ENCODE measurements at places on chromosomes 4 and X.

DNA sequence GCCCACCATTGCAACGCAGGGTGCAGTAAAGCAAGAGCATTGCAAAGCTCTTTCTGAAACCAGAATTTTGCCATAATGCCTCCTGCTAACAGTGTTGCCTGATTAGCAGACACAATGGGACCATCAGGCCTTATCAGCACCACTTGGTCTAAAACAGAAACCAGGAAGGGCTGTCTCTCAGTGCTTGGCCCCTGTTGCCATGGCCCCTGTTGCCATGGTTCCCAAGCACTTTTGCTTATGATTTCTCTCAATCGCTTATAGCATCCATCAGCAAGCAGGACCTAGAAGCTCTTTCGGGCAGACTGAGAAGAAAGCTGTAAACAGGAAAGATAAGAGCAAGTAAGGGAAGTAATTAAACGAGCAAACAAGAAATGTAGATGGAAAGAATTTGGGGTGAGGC, 36.8 kb downstream of the RTL5 start:
- no peak for DNase-seq

DNA sequence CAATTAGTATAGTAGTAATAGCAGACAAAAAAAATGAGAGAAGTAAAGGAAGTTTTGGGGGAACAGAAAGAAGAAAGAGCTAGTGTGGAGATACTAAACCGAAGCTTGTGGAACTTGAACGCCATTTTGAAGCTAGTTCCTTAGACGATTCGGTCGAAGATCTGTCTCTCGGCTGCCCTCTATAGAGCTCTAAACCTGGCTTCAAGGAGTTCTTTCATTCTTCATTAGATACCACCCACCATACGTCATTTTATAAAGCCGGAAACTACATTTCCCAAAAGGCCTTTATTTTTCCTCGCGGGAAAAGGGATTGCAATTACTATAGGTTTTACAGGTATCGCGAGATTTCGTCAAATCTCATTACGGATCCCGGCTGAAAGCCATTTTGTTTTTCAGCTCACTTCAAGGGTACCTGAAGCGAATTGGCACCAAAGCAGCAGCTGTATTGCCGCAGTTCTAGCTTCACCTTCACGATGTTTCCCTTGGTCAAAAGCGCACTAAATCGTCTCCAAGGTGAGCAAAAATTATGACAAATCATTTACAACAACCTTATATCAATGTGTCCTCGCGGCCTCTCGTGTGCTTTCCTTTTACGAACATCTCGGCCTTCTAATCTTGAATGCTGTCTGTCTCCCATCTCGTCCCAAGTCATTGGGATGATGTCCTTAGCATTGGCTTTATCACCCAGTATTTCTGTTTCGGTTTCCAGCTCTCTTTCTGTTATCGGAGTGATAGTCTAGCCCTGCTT, at the start of gene COX7B:
Gene COX7B, plus strand, starts transcription at position 388 of the 748 bp plus-strand sequence. Its CDS starts 86 bp downstream, at position 474.
- peak; percentile 91 for DNase-seq

DNA sequence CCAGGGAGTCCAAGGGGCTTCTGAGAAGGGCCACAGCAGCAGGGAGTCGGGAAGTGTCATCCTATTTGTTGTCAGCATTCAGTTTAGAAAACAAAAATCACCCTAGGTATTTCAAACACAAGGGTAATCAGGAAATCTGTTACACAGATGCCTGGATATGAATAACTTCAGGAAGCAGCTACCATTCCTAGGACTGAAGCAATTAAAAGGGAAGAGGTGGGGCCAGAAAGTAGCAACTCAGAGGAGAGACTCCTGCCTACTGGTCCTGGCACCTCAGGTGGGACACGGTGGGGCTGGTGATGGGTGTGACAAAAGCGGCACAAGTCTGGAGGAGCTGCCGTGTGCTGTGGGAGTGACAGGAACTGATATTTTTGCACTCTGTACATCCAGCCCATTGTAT, 107.9 kb downstream of the PDGFRA start:
- DNase-seq, result no peak

DNA sequence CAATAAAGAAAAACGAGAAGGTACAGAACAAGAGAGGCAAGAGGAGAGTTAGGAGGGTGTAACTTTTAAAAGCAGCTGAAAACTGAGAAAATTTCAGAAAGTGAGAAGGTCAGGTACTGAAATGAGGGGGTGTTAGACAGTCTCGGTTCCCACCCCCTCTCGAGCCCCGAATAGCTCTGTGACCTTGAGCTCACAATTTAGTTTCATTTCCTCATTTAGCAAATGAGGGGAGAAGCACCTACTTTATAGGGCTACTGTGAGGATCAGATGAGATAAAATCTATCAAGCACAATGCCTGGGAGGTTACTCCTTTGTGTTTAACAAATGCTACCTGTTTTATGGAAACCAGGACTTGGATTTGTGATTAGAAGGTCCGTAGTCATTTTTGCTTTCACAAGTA, 4.9 kb downstream of the UGT8 start:
- no peak for DNase-seq

DNA sequence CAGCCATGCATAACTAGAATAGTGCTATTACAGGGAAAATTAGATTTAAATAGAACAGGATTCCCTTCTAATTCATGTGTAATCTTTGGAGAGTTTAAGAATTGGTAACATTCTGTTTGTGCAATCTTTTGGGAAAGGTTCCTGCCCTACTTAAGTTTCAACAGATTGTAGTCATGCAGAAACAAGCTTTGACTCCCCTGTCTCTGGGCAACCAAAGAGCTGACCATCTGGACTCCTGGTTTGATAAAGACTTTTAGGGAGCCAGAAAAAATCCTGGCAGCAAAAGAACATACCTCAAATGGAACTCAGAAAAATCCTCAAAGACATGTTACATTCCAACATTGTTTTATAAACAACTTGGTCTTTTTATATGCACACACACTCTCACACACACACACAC, 191.1 kb upstream of the NEIL3 start:
- DNase-seq, result peak; percentile 97

DNA sequence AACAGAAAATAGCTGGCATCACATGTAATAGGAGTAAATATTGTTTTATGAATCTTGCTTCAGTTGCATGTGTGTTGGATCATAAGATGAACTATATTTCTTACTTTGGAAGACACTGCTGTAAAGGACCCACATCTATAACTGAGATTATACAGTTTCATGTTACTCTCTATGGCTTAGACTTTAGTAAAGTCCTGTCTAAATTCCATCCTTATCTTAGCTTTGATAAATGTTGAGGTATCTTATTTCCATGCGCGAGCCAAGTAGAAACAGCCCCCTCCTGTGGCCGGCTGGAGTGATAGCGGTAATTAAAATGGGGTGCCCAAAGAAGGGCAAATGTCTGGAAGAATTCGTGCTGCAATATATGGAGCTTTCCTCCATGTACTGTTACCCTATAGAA, 43.0 kb downstream of the CCDC158 start:
- no peak for DNase-seq

DNA sequence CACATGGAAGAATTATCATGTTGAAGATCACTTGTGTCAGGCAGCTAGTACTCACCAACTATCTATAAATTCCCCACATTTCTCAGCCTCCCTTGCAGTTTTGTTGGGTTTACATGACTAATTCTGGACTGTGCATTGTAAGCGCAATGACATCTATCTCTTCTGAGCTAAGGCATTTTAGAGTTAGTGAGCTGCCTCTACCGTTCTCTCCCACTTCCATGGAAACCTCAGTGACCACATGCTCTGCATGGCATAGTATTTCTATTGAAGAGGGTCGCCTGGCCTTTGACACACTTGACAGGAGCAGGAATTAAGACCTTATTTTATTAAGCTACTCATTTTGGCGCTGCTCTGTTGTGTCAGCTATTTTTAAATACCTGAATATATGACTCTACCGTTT, 67.5 kb upstream of the NPY2R start:
- DNase-seq, result no peak

- no peak for DNase-seq
Observed at GRCh38 chr4:40492691-40493090, 137.0 kb downstream of the RBM47 start.

DNA sequence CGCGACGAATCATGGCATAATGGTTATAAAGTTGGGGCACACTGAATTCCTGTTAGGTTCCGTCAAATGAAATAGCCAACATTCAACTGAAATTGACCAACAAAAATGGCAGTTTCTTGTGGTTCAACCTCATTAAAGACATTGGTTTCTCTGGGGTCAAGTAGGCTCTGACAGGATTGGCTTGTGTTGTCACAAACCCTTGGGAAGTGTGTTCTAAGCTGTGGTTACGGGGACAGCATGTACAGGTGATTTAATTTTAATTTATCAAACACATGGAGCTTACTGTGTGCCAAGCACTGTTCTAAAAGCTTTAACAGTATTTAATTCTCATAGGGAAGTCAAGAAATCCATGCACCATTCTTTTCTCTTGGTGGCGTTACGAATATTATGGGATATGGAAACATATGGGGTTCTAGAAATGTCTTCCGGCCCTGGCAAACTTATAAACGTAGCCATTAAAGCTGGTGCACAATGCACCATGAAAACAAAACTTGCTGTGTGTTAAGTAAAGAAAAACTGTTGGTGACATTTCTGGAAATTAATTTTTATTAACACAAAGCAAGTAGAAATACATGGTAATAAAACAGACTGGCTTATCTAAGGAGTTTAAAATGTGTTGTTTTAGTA, 891 bp downstream of the XK start:
- no peak for DNase-seq

DNA sequence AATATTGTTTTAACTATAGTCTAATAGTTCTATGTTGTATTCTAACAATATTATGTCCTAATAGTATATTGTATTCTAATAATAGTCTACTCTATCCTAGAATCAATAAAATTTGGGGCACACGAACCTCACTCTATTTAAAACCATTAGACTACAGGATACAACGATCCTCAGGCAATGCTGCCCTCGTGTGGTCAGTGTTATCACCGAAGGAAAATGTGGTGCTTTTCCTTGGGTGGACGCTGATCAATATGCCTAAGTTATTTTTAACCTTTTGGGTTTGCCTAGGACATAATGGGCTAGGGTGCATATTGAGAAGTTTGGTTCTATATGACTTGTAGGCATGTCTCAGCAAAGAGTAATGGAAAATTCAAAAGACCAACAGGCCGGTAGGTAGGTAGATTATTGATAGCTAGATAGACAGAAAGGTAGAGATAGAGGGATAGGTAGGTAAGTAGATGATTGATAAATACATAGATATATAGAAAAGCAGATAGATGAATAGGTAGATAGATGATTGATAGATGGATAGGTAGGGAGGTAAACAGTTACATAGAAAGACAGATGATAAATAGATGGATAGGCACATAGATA, 75.1 kb downstream of the PRKX start:
- DNase-seq, result no peak

DNA sequence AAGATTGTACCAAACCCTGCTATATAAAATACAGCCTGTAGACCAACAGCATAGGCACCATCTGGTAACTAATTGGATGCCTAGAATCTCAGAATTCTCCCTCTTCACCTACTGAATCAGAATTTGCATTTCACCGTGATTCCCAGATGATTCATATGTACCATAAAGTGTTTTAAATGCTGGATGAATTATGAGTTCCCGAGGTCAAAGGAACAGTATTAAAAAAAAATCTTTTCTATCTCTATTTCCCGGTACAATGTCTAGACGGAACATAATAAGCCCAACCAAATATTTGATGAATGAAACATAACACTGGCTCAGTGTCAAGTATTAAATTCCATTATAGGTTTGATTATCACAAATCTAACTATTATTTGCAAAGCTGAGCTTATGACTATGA, 280.0 kb downstream of the ANKRD50 start:
- no peak for DNase-seq

GRCh38 chr4:147833254-147833653, 101.4 kb downstream of the ARHGAP10 start:
- no peak for DNase-seq

GRCh38 chr4:69831646-69832325, 28.2 kb downstream of the SULT1E1 start:
- DNase-seq, result no peak

GRCh38 chrX:130716346-130716745, 186.7 kb downstream of the ENOX2 start:
- DNase-seq, result no peak

GRCh38 chr4:624705-625590, at the start of gene PDE6B:
Gene PDE6B (plus strand): TSS chr4:625573. CDS start chr4:625627, 54 bp downstream.
- DNase-seq, result no peak

- DNase-seq, result no peak
Observed at GRCh38 chr4:32133734-32134133, 1413.6 kb downstream of the PCDH7 start.

DNA sequence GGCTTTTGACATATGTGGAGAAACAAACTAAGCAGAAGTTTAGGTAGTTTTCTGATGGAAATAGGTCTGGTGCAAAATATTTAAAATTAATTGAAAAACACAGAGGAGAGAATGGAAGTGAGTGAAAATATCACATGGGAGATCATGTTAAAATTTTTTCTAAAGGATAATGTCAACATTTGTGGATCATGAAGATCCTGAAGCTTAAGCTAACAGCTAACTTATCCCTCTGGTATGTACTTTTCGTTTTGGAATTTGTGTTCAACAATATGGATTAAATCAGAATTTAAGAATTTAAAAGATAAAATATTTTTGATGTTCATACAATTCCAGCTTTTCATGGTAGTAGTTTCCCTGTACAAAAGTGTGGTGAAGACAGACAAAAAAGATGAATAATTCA, 572.8 kb upstream of the FAM241A start:
- DNase-seq, result no peak

DNA sequence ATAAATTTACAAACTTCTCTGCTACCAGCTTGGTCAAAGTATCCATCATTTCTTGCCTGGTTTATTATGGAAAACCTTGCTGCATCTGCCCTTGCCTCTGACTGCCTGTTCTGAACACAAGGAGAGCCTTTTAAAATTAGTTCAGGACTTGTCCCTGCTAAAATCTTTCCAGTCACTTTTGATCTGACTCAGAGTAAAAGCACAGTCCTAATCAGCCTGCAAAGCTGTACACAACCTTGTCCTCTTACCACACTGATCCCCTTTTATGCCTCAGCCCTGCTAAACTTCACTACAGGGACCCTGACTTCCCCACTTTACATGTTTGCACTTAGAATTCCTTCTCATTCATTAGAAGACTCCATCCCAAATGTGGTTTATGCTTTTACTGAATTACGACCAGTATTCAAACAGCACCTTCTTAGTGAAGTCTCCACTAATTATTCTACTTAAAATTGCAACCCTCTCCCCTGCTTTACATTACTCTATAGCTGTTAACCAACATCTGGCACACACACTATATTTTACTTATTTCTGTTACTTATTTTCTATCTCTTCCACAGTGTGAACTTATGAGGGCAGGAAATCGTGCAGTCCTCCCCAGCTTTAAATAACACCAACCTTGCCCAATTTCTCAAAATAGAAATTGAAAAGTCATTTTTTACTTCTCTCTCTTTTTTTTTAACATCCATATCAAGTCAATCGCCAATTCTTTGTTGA, 6.3 kb downstream of the GABRA4 start:
- no peak for DNase-seq

GRCh38 chrX:17527135-17527701, 152.2 kb downstream of the NHS start:
- DNase-seq, result no peak

GRCh38 chr4:184684491-184685189, 35.1 kb downstream of the PRIMPOL start:
- no peak for DNase-seq

- no peak for DNase-seq
Observed at GRCh38 chr4:165319030-165319429, 8.4 kb upstream of the MSMO1 start.

GRCh38 chrX:31323658-31324057, 251.8 kb upstream of the FTHL17 start:
- no peak for DNase-seq

GRCh38 chr4:176533159-176533558, 213.4 kb downstream of the SPCS3 start:
- DNase-seq, result no peak

Data from AG04450 (cell line).